ENCODE measurements at places on chromosomes 5 and 9.

DNA sequence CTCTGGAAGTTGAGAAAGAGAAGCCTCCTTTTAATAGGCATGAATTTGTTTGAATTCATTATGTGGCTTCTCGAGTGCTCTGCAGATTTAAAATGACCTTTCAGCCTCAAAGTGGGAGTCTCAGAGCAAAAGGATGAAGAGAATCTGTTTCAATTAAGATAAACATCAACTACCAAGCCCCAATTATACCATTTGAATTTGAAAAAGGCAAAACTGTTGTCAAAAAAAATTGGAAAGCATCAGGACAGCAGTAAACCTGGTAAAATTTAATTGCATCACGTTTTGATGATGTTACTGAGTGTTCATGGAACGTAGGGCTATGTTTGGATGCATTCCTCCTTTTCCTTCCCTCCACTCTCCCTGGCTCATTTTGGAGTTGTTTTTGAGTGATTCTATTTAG lies 637.2 kb downstream of the PDE4D start:
- DNase-seq = no peak

DNA sequence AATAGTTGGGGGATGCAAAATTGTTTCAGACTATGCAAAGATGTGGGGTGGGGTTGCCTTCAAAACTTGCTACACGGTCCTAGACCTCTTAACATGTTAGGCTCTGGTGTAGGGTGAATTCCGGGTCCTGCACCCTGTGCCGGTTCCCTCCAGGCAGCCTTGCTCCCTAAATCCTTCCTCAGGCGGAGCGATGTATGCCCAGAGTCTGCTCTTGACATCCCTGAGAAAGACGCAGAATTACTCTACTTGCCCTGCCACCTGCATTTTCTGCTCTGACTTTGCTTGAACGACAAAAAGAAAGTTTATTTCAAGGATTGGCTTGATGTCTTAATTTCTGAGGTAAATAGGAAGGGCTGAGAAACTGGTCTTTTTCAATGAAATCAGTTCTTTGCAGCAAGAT lies 691 bp downstream of the THBS4 start:
- DNase-seq = no peak

DNA sequence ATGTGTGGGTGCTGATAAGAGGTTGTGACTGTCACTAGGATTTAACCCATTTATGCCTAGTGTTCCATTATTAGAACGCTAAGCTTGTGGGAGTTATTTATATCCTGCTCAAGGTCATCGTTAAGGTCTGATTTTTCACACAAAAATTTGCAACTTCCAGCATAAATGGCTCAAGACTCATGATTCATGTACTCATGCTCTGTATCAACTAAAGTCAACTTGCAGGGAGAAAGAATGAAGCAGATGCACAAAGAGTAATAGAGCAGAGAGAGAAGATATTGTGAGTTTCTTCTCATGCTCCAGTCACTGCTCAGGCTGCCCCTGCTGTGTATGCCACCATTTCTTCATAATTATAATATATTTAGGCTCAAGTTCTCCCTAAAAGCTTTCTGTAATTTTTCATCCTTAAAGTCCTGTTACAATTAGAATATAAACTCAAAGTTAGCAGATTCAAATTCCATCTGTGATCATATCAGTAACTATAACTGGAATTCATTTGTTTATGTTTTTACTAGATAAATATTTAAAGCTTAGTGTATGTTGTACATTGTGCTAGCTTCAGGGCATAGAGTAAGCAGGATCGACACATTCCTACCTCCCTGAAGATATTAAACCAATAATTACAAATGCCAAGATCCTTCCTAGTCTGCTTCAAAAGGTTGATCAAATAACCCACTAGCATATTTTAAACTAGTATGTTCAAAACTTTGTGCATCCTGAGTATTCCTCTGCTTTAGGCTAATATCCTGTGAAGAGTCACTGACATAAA lies 136.7 kb downstream of the NUDT12 start:
- no peak for DNase-seq

- DNase-seq = no peak
Measured at GRCh38 chr9:123637945-123638634, 282.1 kb downstream of the CRB2 start.

- DNase-seq = no peak
Measured at GRCh38 chr5:159263569-159263905, 447 bp downstream of the UBLCP1 start.

DNA sequence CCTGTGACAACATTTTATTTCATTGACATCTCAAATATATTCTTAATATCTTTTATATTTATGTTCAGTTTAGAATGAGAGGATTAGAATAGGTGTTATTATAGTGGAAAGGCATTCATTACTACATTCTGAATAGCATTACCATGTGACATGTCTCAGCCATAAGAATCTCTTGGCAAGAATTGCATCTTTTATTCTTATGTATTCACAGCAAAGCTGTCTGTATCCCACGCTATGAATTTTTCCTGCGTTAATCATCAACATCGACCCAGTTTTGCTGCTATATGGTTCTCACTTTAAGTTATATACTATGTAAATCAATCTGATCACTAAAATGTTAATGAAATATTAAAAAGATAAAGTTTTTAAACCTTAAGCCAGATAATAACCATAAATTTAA lies 248.6 kb downstream of the TMEM232 start:
- DNase-seq = no peak

GRCh38 chr9:104914466-104914865 lies 13.5 kb downstream of the ABCA1 start:
- DNase-seq = no peak

- no peak for DNase-seq
Measured at GRCh38 chr5:111596705-111597104, 84.4 kb upstream of the STARD4 start.

GRCh38 chr5:111224561-111225345 lies 569 bp downstream of the CAMK4 start:
- DNase-seq = no peak

DNA sequence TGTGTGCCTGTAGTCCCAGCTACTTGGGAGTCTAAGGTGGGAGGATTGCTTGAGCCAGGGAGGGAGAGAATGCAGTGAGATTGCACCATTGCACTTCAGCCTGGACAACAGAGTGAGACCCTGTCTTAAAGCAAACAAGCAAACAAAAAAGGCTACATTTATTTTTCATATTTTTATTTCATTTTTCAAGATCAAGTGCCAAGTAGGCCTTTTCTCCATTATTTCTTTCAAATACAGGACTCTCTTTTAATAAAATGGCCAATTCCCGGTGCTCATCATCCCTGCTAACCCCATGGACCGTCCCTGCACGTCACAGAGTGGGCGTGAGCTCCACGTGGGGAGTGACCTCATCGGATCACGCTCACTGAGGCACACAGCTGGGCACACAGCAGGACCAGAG lies 9.3 kb upstream of the GBGT1 start:
- DNase-seq = no peak

GRCh38 chr5:178606269-178606668 lies 16.1 kb upstream of the COL23A1 start:
- DNase-seq = no peak

DNA sequence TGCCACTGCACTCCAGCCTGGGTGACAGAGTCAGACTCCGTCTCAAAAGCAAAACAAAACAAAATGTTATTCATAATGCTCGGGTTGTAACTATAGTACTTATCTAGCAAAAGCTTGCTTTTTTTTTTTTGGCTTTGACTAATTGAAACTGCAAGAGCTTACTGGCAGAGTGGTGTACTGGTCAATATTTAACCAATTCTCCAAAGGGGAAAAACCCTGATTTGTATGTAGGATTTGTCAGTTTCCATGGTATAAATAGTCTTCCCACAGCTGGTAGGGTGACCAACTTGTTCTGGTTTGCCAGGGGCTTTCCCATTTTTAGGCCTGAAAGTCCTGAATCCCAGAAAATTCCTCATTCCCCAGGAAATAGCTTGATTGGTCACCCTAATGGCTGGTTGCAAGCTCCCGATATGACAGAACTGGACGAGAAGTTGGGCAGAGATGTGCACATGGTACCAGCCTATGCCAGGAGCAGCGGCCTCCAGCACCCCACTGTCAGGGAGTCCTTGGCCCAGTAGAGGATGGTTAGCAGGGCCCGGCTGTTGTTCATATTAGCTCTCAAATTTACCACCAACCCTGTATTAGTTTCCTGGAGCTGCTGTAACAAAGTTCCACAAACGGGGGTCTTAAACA lies 58.0 kb downstream of the FXN start:
- DNase-seq = no peak

GRCh38 chr5:33166522-33166921 lies 274.2 kb upstream of the TARS1 start:
- DNase-seq = no peak

DNA sequence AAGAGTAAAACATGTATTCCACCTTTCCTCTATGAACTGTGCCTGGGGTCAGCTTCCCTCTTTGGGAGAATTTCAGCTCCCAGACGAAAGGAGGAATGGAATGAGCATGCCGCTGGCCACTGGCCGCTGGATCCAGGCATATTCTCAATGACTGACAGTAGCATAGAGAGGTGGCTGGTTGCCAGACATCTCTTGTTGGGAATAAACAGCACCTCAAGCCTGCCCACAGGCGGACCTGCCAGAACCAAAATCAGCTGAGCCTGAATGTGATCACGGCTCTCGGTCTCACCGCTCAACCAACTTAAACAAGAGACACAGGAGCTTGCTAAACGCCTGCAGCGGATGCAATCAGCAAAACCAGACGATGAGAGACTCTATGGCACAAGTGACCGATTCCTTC lies 20.6 kb downstream of the TBC1D9B start:
- DNase-seq = no peak

GRCh38 chr5:154702477-154702876 lies 52.7 kb upstream of the LARP1 start:
- no peak for DNase-seq

DNA sequence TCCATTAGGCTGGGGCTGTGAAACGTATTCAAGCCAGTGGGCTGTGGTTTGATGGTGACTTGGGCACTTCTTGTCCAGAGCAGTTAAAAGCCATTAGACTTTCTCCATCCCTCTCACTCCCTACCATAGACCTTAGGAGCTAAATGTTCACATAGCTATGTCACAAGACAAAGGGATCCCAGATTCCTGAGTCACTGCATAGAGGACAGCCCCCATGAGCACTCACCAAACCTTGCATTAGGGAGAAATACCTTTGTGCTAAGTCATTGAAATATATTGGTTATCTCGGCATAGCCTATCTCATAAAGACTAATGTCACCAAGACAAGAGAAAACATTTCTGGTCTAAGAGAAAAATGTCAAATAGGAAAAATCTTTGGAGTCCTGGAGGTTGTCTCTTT lies 104.3 kb downstream of the TRPM6 start:
- peak; percentile 53 for DNase-seq

GRCh38 chr5:130050585-130050984 lies 146.3 kb downstream of the CHSY3 start:
- no peak for DNase-seq

GRCh38 chr5:170771496-170771895 lies 12.0 kb upstream of the GABRP start:
- no peak for DNase-seq

- no peak for DNase-seq
Measured at GRCh38 chr9:120161776-120162175, 418.2 kb downstream of the CDK5RAP2 start.

- no peak for DNase-seq
Measured at GRCh38 chr5:64670277-64670676, 20.0 kb upstream of the SHISAL2B start.

DNA sequence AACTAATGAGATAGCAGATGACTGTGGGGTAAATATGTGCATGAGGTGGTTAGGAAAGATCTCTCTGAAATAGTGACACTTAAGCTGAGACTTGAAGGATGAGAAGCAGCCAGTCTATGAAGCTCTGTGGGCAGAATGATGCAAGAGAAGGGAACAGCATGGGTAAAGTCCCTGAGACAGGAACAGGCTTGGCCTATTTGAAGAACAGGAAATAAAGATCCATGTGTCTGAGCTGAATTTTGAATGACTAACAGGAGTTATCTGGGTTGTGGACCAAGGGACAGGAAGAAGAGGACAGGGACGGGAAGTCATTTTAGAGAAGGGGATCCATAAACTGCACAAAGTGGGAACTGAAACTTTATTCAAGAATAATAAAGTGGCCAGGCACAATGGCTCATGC lies 25.6 kb upstream of the HMGCS1 start:
- DNase-seq = no peak

- DNase-seq = no peak
Measured at GRCh38 chr9:35355939-35356338, 134.0 kb upstream of the RUSC2 start.

GRCh38 chr5:173451651-173452050 lies 123.4 kb upstream of the STC2 start:
- no peak for DNase-seq

GRCh38 chr9:116298878-116299391 lies 145.3 kb downstream of the PAPPA start:
- no peak for DNase-seq

DNA sequence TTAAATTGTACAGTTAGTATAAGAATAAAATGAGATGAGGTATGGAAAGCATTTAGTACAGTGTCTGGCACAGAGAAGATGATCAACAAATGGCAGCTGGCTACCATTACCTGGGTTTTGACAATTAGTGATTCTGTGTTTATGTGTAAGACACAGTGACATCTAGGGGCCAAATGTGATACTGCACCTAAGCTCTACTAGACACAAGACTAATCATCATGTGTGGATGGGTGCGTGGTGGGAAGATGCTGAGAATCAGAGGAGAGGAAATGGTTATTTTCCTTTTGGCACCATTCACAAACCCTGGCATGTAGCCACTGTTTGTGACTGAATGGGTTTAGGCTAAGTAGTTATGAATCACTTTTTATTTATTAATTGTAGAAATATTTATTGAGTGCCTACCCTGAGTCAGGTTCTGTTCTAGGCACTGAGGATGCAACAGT lies 109.8 kb upstream of the TBC1D2 start:
- DNase-seq = no peak

- DNase-seq = no peak
Measured at GRCh38 chr5:2005101-2006041, 122.6 kb upstream of the IRX4 start.

DNA sequence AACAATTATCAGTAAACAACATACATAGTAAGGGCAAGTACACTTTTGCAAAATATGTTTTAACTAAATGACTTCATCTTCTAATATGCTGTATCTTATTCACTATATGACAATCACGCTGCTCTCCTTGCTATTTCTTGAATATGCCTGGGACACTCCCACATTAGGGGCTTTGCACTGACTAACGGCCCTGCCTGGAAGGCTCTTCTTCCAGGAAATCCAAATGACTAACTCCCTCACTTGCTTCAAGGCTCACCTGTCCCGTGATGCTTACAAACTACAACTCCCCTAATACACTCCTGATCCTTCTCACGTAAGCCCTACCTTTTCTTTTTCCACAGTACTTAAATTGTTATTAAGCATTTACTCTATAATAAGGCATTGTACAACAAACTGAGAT lies 10.6 kb downstream of the ERP44 start:
- DNase-seq = no peak

- no peak for DNase-seq
Measured at GRCh38 chr5:17401470-17402288, 96.4 kb upstream of the TAF11L2 start.

- DNase-seq = no peak
Measured at GRCh38 chr5:74957029-74957784, 91.0 kb upstream of the FAM169A start.

DNA sequence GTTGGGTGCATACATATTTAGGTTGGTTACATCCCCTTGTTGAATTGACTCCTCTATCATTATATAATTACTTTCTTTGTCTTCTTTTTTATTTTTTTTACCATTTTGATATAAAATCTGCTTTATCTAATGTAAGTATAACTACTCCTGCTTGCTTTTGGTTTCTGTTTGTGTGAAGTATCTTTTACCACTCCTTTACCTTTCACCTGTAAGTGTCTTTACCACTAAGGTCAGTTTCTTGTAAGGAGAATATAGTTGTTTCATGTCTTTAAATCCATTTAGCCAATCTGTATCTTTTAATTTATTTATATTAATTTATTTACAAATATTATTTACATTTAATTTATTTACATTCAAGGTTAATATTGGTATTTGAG lies 33.0 kb downstream of the INSL4 start:
- DNase-seq = no peak

Measured in A549 (cell line).